ENCODE measurements at places on chromosomes 6 and 20.
A peak's percentile ranks its signal among the peaks of the same experiment; 100 is the strongest.

DNA sequence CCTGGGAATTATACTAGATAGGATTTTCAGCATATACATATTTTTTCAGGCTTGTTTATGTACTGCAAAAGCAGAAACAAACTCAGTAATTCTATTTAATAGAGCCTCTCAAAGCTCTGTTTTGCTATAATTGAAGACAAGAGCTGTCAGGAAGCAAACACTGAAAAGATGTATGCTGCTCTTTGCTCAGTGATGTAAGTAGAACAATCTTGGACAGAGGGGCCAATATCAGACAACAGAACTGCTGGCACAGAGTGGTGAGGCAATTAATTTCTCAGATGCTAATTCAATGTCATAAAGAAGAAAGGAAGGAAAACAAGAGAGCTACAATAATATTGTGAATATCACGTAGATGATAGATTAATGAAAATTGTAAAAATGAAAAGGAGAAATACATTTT is 663.3 kb upstream of the ADGRB3 start:
- DNase-seq: no peak

- DNase-seq: no peak
Observed at GRCh38 chr20:60087563-60088105, 129.4 kb downstream of the CDH26 start.

GRCh38 chr6:68958327-68958726 is 323.2 kb downstream of the ADGRB3 start:
- DNase-seq: no peak

GRCh38 chr20:32189123-32189410 is 18.5 kb downstream of the PLAGL2 start:
- no peak for DNase-seq

DNA sequence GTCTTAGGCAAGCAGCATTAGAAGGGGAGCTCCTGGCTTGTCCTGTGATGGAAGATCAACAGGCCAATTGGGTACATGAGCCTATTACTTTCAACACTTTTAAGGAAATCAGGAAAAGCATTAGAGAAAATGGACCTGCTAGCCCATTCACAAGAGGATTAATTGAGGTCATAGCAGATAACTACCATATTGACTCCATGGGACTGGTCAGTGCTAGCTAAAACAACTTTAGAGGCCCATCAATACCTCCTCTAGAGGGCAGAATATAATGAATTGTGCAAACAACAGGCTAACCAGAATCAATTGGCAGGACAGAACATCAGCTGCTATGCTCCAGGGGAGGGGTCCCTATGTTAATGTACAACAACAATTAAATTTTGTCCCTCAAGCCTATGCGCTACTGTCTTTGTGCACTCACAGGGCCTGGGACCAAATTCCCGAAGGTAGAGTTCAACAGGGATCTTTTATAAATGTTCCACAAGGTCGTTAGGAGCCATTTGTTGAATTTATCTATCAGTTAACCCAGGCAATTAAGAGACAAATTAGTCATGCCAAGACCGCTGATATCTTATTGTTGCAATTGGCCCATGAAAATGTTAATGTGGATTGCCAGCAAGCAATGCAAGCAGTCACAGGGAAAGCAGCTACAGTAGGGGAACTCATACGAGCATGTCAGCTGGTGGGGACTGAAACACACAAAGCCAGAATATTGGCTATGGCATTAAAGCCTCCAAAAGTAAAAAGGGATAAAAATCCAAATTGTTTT is 106.6 kb upstream of the BTN3A2 start:
- DNase-seq: no peak

GRCh38 chr20:62642051-62642665 is at the start of gene SLCO4A1:
Gene SLCO4A1 (plus strand): TSS chr20:62642503. CDS start chr20:62656455, 13,952 bp downstream.
- peak; percentile 83 for DNase-seq

All from NK-92 treated with Interleukin-12 subunit alpha and Interleukin-12 subunit beta, amount 100 ng/mL, for 24 hours (cell line).